NCI-H187 treated with DMSO at 0.1 percent for 48 hours (cell line): ENCODE measurements at places on chromosomes 11 and 22.

- DNase-seq: no peak
Observed at GRCh38 chr22:22403306-22403705, 105.2 kb downstream of the ZNF280B start.

GRCh38 chr11:80831374-80831773 is 1390.5 kb upstream of the TENM4 start:
- DNase-seq: no peak

GRCh38 chr11:211295-211694 is 3.8 kb downstream of the RIC8A start:
- no peak for DNase-seq

- DNase-seq: no peak
Observed at GRCh38 chr11:45664376-45665205, 831 bp downstream of the CHST1 start.

- no peak for DNase-seq
Observed at GRCh38 chr11:35077709-35078469, 61.1 kb upstream of the CD44 start.

DNA sequence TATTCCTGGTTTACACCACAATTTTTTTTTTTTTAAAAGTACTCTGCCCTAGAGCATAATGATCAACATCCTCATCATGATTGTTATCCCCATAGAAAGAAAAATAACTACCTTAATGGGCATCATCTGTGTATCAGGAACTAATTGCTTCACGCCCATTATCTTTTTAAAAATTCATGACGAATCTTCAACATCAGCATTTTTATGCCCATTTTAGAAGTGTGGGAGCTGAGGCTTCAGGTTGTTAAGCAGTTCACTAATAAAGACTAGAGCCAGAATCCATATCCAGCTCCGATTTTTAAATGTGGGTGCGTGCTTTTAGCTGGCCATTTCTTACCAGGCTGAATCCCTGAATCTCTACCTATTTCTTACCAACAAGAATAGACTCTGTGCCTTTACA is 92.9 kb upstream of the KCNA4 start:
- DNase-seq: no peak

DNA sequence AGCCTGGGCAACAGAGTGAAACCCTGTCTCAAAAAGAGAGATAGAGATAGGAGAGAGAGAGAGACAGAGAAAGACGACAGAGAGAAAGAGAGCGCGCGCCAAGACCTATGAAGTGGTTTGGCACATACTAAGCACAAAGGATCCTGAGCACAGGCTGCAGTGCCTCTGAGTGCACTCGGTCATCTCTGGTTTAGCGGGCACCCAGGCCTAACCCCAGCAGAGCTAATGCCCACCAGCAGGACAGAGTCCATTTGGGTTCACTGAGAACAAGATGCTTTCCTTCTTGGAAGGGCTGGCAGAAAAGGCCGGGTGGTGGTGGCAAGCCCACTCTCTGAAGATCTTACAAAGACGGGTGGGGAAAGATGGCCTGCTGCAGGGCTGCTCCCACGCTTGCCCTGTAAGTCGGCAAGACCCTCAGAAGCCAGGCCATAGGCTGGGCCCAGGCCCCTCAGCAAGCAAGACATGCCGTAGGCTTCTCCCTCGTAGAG is 3.3 kb downstream of the SCARF2 start:
- DNase-seq: no peak

GRCh38 chr11:44150401-44150800 is 54.9 kb downstream of the EXT2 start:
- DNase-seq: no peak

DNA sequence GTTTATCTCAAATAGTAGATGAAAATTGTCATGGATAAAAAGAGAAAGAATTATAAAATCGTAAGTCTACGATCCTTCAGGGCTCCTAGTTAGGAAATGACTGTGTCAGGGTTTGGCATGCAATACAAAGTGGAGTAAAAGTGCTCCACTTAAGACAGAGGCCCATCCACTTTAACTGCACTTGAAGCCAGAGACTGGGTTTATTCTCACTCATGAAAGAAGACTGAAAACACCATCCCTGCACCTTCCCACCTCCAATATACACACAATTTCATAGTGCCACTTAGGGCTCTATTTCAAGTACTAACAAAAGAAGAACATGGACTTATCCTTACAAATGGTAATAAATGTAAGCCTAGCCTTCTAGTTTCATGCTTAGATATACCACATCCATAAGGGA is 70.7 kb downstream of the ANO5 start:
- peak; percentile 92 for DNase-seq

- no peak for DNase-seq
Observed at GRCh38 chr11:69202511-69203221, 46.9 kb downstream of the SMIM38 start.

GRCh38 chr11:124123622-124124021 is 8.4 kb downstream of the VWA5A start:
- no peak for DNase-seq

GRCh38 chr11:69218271-69218682 is 62.5 kb downstream of the SMIM38 start:
- DNase-seq: no peak

- no peak for DNase-seq
Observed at GRCh38 chr11:13386567-13386966, 76.5 kb downstream of the BTBD10 start.

- DNase-seq: no peak
Observed at GRCh38 chr11:18780896-18781295, 10.7 kb downstream of the PTPN5 start.

GRCh38 chr11:117818041-117818873 is 6.3 kb downstream of the FXYD2 start:
- no peak for DNase-seq

DNA sequence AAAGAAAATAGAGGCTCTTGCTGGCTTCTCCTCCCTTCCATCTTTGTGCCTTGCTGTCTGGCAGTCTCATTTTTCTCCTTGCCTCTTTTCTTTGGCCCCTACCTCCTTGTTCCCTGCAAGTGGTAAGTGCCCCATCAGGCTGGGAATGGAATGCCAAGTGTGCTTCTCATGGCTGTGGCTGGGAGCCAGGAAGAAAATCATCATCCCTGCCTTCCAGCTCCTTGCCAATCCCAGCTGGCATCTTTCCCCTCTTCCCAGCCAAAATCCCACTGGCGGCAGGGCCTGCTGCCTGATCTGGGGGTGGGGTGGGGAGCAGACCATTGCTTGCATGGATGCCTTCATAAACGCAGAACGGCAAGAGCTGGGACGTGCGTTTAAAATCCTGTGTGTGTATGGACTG is 27.0 kb upstream of the SLC25A18 start:
- no peak for DNase-seq

- no peak for DNase-seq
Observed at GRCh38 chr11:62477927-62478326, 59.1 kb downstream of the SCGB1A1 start.

DNA sequence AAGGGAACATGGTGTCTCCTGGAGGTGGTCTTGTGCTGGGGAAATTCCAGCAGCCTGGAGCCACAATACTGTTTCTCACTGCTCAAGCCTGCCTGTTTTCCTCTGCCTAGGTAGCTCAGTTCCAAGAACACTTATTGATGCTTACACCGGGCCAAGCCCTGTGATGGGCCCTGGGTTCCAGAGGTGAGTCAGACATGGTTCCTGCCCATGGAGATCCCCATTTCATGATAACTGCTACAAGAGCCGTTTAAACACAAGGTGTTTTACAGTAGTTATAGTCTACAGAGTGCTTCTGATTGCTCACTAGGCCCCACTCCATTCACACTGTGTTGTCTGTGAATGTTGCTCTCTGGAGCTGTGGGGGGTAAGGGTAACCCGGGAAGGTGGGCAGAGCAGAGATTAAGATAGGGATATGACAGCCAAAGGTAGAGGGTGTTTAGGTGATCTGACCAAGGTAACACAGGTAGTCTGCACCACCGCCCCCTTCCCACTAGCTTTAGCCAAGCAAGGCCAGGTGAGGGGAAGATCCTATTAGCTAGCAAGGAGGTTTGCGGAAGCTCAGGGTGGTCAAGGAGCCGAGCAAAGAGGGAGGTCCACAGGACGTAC is 696 bp upstream of the MICAL2 start:
- no peak for DNase-seq

DNA sequence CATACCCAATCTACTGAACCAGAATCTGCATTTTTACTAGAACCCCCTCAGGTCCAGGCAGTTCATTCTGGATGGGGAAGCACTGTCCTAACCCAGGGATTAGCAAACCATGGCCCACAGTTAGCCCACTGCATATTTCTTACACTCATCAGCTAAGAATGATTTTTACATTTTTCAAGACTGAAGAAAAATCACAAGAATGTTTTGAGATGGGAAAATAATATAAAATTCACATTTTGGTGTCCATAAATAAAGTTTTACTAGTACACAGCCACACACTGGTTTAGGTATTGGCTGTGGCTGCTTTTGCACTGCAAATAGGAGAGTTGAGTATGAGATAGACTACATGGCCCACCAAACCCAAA is 59.4 kb downstream of the PPFIBP2 start:
- no peak for DNase-seq

DNA sequence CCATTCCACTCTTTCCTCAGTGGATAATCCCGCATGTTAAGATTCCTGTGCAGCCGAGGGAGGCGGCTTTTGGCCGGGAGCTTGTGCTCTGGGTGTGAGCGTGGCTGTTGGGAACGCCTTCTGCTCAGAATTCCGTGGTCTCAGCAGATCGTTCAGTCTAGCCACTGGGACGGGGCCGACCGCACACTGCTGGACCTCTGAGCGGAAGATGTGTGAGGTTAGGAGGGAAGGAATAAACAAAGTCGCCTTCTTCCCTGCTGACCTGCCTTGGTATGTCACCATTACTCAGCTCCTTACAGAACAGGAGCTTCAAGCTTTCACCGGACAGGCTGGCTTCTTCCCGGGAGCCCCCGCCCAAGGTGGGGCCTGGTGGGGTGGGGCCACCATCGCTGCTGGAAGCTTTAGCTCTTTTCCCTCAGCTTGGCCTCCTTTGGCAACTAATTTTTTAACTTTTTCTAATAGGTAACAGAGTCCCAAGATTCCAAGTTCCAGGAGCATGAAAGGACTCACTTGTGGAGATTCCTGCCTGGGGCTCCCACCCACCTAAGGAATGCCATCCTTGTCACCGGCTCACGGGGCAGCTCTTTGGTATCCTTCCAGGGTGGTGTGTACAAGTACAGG is 22.5 kb upstream of the SEPTIN5 start:
- DNase-seq: no peak
